ENCODE measurements at places on chromosomes 13 and 19. TPM values are rescaled to one million over a fixed set of nuclear protein-coding genes. Genes with fewer than 3 reads are reported as not detected.

Gene SRRM5
- 0.09 TPM for total RNA-seq

Gene PSG2
- not detected for total RNA-seq

Gene SPRED3
- total RNA-seq: 3.8 TPM

Gene ABCC4
- 8.3 TPM for total RNA-seq

Gene SLC6A16
- 1.4 TPM for total RNA-seq

Gene CYP4F8
- not detected for total RNA-seq
